Stimulated activated CD4-positive, alpha-beta T cell treated with anti-CD3 and anti-CD28 coated beads, Interleukin-1b, Interleukin-23, amount 100 ng/mL, for 1 hour (primary cell): ENCODE measurements at places on chromosomes 3 and 15.

- no peak for DNase-seq
Measured at GRCh38 chr3:38597502-38598060, 51.9 kb downstream of the SCN5A start.

GRCh38 chr3:11322931-11323330, 50.7 kb downstream of the ATG7 start:
- no peak for DNase-seq

DNA sequence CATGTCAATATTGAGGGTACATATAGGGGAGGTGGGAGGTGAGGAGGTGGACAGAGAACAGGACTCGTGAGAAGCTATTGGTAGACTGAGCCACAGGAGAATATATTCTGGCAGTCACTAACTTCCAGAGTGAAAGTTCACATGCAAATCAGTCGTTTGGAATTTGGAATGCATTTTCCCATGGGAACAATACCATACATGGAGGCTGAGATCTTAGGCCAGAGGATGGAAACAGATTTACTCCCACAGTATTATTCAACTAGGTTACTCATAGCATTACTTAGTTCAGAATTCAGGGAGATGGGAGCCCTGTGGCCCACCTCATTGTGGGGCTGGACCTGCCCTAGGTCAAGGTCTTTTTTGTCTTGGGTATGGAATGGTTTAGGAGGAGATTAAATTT, 36.4 kb upstream of the ABHD2 start:
- DNase-seq: no peak

GRCh38 chr3:1439395-1439794, 346.6 kb downstream of the CNTN6 start:
- DNase-seq: no peak

DNA sequence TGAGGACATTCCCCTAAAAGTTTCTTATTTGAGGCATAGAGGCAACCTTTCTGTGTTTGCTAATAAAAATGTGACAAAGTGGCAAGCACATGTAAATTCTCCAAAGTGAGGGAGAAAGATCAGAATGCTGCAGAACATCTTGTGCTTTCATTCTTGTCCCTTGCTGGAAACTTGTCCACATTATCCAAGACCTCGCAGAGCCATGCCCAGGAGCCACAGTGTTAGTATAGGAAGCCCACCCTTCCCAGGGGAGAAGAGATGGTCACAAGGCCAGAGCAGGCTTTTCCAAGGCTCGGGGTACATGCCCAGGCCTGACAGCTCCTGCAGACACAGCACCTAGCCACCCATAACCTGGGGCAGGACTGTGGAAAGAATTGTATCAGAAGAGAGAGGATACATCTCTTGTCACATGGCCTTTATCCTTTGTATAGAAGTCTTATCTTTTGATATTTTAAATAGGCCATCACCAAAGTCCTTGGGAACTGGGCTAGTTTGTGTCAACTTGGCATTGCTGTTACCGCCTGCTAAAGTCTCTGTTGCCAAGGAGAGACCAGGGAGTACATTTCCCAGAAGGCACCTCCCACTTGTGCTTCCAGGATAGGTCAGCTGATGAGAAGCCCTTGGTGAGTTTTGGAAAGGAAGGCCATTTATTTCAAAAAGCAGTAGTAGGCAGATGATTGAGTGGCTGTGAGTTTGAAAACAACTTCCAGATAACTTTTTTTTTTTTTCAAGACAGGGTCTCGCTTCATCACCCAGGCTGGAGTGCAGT, 10.5 kb downstream of the DLEC1 start:
- DNase-seq: no peak

GRCh38 chr3:51934139-51934850, 7.4 kb downstream of the RRP9 start:
- DNase-seq: no peak

- DNase-seq: no peak
Measured at GRCh38 chr3:104947943-104948342, 418.8 kb upstream of the ALCAM start.

DNA sequence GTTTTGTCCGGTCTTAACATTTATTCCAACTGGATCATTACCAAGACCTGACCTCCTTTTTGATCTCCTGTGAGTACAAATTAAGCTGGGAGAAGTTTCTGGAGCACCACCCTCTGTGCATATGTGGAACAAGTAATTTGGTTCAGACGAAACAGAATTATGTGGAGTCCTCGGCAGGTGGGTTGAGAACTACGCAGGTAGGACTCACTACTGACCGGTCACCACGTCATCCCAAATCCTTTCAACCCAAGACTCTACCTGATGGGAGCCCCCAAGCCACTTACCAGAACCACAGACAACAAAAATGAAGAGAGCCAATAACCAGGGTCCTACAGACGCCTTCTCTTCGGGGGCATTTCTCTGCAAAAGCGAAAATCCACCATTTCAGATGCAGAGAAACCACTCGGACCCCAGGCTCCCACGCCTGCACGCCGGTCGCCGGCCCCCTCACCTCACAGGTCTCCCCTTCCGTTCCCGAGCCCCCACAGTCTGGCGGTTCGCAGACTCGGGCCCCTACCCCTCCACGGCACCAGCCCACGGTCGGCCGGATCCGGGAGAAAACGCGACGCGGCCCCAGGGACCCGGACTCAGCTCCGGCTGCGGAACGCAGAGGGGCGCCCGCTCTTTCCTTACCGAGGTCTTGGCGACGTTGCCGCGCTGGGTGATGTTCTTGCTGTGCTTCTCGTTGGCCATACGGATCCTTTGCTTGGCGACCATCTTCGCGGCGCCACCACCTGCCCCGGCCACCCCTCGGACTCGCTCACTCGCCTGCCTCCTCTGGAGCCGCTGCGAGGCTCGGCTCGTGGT, 674 bp downstream of the SERP1 start:
- no peak for DNase-seq

- no peak for DNase-seq
Measured at GRCh38 chr3:33402936-33403335, 37.3 kb downstream of the UBP1 start.

DNA sequence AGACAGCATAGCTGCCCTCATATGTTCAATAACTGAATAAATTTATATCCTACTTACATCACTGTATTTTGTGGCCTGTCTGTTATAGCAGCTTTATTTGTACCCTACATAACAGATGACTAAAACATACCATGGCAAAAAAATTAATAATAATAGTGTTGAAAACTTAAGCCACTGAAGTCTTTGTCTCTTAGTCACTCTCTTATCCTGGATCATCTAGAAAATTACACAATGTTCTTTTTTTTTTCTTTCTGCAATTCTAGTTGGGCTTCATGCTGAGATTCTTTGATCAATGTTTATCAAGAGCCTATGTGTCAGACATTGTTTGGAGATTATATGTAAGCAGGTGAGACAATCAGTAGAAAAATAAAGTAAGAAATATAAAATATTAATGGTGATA, 519.3 kb upstream of the ARPP21 start:
- DNase-seq: no peak

- DNase-seq: no peak
Measured at GRCh38 chr3:188946351-188947240, 225.2 kb upstream of the TPRG1 start.

DNA sequence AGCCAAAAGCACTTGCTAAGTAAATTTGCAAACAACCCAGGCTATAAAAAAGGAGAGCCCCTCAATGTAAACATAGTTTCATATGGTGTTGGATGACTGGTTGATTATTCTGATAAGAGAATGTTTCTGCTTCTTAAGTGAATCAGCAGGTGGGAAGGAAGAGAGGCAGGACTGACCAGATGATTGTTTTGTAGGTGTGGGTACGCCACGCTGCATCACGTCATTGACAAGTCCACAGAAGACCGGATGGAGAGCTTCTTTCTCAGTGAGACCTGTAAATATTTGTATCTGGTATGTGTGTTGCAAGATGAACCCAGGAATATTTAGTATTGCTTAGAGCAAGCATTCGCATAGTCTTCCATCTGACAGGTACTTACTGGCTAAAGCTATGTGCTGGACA, 23.4 kb downstream of the EDEM1 start:
- no peak for DNase-seq
